ENCODE measurements at places on chromosomes 3 and 15.

- DNase-seq, result peak; percentile 69
Measured at GRCh38 chr15:57527382-57528091, 64.2 kb upstream of the MYZAP start.

DNA sequence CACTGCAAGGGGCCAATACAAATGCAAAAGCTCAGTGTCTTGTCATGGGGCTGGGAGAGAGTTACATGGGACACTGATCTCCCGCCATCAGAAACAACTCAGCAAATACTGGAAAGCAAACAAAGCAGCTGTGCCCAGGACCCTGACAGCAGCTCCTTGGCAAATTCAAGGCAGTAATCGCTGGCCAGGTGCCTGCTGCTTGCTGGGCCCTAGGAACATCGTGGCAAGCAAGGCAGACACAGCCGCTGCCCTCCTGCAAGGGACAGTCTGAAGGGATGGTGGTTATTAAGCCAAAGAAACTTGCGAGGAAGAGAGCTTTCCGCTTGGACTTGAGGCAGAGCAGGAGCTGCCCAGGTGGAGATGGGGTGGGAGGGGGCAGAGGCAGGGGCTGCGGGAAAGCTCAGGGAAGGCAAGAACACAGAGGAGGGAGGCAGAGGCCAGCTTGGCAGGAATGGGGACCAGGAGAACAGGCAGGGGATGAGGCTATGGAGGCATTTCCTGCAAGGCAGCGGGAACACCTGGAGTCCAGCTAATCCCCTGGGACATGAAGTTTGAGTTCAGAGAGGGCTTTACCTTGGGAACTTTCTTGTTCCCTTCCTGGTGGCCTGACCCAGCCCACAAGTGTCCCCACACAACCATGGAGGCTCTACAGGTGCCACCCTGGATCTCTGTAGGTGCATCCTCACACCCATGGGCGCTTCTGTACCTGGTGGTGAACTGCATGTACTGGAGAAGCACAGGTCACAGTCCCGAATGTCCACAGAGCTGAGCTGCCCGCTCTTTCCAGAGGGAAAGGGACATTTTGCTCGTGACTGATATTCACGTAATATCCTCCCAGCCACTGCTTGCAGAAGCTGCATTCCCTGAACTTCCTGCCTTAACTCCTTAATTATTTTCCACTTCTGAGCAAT lies 78.7 kb upstream of the ATP2B2 start:
- DNase-seq, result no peak

GRCh38 chr3:94070341-94070911 lies 7.6 kb downstream of the NSUN3 start:
- DNase-seq, result no peak

DNA sequence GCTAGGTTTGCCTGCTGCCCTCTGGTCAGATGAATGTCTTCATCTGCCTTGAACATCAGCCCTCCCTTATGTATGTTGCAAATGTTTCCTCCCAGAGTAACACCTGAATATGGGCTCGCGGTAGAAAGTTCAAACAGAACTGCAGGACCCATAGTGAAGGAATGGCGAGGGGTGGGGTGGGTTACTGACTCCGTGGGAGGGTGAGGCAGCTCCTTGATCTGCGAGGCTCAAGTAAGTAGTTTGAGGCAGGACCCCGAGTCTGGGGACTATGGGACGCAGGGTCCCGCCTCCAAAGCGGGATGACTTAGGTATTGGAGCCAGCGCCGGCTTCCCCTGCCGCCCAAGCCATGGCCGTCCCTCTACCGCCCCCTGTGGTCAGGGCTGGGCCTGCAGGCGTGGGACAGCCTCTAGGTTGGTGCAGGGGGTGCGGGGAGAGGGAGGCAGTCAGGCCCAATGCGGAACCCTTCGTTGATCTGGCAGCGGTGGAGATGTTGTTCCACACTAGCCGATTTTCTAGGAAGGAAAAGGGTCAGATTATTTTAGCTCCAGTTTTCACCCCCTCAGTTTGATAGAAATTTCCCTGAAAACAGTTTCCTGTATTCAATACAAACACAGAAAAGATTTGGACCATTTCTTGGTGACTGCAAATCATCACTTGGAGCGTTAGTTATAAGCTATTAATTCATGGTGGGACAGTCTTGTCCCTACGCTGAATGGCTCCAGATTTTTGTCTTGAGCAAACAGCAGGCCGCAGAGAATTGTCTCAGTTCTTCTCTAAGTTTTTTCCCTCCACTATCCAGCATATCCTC lies 72.3 kb downstream of the CORO2B start:
- peak; percentile 61 for DNase-seq

DNA sequence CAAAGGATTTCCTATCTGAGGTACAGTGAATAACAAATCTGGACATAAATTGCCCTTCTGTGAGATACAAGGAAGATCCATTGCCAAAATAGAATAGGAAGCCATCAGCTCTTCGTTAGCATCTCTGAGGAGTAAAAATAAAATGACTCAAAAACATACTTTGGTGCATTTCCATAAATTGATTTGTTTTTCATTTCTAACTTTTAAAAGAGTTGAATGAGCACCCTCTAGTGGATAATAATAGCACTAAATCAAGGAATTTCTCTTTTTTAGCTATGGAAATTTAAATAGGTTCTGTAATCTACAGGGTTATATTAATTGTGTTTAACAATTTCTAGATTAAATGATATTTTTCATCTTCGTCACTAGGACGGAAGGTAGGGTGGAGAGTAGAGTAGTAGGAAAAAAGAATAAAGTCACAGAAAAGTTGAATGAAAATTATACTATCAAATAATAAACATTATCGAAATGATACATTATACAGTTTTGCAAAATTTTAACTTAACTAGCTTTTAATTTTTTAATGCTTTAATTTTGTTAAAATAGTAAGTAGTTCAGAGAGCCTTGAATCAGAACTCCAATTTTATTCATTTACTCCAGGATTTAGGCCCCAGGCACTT lies 6.4 kb downstream of the NSUN3 start:
- DNase-seq, result peak; percentile 43

DNA sequence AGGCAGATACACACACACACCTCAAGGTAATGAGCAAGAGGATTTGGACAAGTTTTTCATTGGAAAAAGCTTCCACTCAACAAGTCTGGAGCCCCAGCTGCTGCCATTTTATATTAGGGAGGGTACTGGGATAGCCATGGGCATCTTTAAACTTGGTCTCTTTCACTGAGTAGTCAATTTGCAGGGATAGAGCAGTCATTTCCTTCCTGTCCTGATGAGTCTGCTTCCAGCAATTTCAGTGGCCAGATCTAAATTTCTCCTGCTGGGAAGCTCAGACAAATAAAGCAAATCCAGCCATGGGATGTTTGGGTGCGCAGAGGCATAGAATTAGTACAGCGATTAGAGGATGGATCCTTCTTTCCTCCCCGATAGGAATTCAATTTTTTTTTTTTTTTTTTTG lies 874 bp upstream of the ERC2 start:
- DNase-seq, result no peak

DNA sequence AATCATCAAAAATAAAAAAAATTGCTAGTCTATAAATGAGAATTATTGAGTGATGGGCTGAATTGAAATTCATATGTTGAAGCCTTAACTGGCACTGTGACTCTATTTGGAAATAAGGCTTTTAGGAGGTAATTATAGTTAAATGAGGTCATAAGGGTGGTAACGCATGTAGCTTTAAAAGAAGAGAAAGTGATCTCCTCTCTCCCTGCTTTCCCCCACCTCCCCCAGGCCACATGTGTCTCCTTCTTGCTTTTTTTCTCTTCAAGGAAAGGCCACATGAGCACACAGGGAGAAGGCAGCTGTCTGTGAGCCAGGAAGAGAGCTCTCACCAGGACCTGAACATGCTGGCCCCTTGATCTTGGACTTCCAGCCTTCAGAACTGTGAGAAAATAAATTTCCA lies 48.2 kb upstream of the ARPP19 start:
- no peak for DNase-seq

DNA sequence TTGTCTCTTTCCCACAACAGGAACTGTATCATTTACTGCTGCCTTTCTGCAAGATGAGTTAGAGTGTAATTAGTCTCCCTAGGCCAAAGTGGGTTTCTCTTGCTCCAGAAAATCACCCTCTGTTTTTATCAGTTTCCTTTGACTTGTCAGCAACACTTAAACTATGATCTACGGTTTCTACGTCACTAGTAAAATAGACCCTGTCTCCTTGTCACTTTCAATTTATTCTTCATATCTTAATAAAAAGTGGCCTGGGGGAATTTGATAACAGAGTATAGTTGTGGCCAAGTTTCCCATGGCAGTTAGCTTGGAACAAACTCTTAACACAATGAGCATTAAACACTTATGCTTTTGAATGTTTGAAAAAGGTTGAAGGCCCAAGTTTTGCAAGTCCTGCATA lies 79.6 kb downstream of the CGNL1 start:
- DNase-seq, result no peak

GRCh38 chr15:70535071-70535954 lies 228.0 kb downstream of the UACA start:
- no peak for DNase-seq

DNA sequence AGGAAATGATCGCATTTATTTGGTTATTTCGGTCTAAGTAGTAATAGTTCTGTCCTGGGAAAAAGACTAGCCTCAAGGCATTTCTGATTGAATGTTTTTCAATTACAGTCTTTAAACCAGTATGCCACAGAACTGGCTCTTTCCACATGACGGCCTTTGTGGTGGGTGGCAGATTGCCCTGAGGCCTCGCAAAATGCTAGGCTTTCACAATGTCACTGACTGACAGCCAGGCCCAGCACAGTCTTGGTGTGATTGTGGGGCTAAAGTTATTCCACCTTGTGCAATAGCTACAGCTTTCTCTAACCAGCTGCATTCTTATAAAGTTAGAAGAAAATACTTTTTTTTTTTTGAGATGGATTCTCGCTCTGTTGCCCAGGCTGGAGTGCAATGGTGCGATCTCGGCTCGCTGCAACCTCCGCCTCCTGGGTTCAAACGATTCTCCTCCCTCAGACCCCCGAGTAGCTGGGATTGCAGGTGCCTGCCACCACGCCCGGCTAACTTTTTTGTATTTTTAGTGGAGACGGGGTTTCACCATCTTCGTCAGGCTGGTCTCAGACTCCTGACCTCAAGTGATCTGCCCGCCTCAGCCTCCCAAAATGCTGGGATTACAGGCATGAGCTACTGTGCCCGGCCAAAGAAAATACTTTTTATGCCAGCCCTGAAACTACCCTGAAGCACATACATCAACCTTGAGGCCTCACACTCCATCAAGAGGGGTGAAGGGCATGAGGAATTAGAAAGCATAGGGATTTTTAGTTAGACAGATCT lies 2.5 kb upstream of the ADIPOQ start:
- DNase-seq, result peak; percentile 63

GRCh38 chr3:112974178-112974517 lies 755 bp downstream of the CD200R1 start:
- DNase-seq, result no peak

- no peak for DNase-seq
Measured at GRCh38 chr15:95304151-95304946, 1026.2 kb upstream of the NR2F2 start.

- DNase-seq, result no peak
Measured at GRCh38 chr3:195251336-195252065, 19.5 kb downstream of the XXYLT1 start.

DNA sequence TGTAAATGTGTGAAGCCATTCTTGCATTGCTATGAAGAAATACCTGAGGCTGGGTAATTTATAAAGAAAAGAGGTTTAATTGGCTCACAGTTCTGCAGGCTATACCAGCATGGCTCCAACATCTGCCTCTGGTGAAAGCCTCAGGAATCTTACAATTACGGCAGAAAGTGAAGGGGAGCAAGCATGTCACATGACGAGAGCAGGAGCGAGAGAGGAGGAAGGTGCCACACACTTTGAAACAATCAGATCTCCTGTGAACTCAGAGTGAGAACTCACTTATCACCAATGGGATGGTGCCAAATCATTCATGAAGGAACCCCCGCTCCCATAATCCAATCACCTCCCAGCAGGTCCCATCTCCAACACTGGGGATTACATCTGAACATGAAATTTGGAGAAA lies 213.6 kb upstream of the TSC22D2 start:
- no peak for DNase-seq

GRCh38 chr3:162769564-162769963 lies 1273.0 kb downstream of the OTOL1 start:
- DNase-seq, result no peak

DNA sequence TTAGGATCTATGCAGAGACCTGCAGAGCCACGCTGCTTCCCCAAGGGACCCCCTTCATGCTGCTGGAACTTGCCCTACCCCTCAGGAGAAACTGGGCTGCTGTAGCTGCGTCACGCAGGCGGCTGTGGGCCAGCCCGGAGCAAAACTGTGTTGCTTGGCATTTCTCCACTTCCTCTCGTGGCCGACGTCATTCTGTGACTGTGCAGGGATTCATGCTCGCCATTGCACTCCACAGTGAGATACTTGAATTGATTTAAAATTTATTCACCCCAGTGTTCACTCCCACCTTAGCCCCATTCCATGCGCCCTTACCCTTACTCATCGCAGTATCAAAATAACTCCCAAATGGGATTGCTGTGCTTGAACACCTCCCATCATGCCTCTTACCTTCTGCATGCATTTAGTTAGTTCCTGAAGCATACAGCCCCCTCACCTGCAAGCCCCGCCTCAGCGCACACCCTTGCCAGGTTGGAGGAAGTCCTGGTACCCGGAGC lies 45.7 kb downstream of the TMEM44 start:
- DNase-seq, result peak; percentile 63

- DNase-seq, result peak; percentile 77
Measured at GRCh38 chr15:82832601-82833361, 23.4 kb downstream of the WHAMM start.

- no peak for DNase-seq
Measured at GRCh38 chr3:15491143-15491542, 30.4 kb downstream of the COLQ start.

GRCh38 chr15:64701482-64702184 lies 73.8 kb downstream of the RBPMS2 start:
- DNase-seq, result no peak

- no peak for DNase-seq
Measured at GRCh38 chr3:133464573-133464972, 64.7 kb downstream of the BFSP2 start.

DNA sequence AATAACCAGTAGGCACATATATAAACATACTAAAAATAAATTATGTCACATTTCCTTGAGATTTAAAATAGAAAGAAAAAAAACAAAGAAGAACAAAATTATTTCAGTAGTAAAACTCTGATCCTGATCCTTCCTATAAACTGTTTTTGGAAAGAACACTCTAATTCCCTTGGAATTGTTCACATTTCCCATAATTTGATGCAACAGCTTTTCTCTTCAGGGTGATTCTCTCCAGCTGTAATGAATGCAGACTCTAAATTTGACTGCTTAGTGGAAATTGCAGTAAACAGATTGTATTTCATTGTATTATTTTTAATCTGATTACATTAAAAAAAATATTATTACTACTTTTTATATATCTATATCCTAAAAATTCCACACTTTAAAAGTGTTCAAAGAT lies 70.2 kb upstream of the ABI3BP start:
- no peak for DNase-seq

- DNase-seq, result no peak
Measured at GRCh38 chr3:72224804-72225509, 440.0 kb upstream of the PROK2 start.

GRCh38 chr3:63909431-63909830 lies 2.8 kb downstream of the SCAANT1 start:
- DNase-seq, result no peak
